ENCODE measurements at places on chromosomes 5 and 9.

GRCh38 chr5:180785121-180785781 lies 17.4 kb downstream of the MGAT1 start:
- no peak for DNase-seq

- no peak for DNase-seq
Measured at GRCh38 chr5:18220631-18221030, 586.4 kb downstream of the TAF11L14 start.

DNA sequence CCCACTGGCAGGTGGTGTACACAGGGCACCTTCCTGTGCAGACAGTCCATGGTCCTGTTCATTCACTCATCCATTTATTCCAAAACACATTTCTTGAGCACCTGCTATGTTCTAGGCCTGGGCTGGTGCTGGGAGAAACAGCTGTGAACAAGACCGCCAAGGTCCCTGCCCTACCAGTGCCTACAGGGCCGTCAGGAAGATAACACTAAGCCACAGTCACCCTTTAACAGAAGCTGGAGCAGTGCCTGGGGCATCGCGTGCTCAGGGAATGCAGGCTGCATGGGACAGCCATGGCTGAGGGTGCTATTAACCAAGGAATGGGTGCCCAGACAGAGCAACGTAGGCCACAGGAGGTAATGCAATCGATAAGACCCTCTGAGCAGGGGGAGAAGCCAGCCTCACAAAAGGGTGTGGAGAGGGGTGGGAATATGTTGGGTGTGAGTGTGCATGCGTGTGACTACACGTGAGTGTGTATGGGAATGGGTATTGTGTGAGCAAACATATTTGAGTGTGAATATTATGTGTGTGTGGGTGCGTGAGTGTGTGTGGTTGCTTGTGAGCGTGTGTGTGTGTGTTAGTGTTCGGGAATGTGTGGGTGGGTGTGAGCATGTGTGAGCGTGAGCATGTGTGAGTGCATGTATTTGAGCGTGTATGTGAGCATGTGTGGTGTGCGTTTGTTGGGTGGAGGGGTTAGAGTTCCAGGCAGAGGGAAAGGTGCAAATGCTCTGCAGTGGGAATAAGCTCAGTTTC lies 19.1 kb downstream of the DUSP1 start:
- DNase-seq: no peak

- peak; percentile 17 for DNase-seq
Measured at GRCh38 chr9:105245029-105245890, 809 bp downstream of the SLC44A1 start.

- no peak for DNase-seq
Measured at GRCh38 chr9:133506653-133507038, 18.1 kb downstream of the MYMK start.

- DNase-seq: no peak
Measured at GRCh38 chr5:88092358-88092757, 176.3 kb downstream of the TMEM161B start.

DNA sequence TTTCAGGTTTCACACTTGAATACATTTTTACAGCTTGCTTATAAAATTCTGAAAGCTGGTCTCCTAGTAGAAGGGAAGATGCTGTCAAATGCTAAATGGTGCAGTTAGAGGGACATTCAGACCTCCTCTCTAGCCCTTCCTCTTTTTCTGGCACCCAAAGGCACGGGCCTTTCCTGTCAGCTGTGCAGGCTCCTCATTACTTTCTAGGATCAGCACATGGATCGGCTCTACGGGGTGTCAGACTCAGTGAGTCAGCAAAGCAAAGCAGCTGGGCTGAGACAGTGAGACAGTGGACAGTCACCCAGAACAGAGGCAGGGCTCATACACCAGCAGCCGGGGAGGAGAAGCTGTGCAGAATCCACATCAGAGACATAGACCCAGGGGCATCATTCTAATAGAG lies 80.0 kb upstream of the TNC start:
- DNase-seq: no peak

DNA sequence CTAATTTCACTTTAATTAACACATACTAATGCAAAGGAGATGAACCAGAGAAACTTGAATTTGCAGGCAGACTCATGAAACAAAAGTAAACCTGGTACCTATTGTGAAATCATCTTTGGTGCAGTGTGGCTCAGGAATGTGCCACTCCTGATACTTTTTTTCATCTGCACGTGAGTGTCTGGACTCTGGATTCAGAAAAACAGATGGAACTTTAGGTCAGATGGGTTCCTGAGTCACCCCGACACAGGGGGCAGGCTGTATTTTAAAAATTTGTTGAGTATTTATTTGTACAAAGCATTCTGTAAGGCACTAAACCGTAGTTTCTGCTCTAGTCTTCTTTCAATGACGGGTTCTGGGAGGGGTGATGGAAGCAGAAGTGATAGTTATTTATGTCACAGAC lies 52.2 kb upstream of the TUT7 start:
- no peak for DNase-seq

DNA sequence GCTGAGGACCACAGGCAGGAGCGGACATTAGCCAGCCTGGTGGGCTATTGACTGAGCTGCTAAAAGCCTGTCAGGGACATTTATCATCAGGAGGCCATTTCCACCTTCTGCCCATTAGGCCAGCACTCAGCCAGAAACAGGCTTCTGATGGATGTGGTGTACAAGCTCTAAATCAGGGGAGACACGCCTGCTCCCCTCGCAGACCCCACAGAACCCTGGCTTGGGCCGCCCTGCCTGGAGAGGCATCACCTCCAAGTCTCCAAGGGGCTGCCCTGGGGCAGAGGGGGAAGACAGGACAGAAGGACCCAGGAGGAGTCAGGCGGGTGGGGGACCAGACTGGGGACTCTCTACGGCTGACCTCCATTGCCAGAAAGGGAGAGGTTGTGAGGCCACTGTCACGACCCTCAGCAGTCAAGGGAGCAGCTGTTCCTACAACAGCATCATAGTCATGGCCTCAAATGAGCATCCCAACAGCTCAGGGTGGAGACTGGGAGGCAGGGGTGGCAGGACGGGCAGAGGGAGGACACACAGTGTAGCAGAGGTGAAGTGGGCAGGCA lies 24.0 kb upstream of the TRIM14 start:
- DNase-seq: no peak

DNA sequence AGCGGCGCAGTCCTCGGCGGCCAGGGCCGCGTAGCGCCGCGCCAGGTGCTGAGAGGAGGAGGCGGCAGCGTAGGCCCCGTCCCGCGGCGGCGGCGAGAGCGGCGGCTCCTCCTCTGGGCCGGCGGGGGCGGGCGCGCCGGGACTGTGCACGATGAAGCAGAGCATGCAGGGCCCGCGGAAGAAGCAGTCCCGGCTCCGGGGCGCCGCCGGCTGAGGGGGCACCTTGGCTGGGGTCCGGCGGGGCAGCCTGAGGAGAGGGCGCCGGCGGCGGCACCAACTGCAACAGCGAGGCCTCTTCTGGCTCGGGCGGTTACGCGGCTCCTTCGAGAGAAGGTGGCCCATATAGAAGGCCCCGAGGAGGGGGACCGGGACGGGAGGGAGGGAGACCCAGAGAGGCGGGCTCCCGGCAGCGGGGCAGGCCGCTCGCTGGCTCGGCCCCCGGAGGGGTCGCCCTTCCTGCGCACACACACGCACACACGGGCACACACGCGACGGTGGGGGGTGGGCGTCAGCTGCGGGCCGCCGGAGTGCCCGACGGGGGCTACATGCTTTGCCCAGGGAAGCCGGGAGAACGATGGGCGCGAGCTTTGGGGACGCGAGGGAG lies 446 bp downstream of the FBXL17 start:
- DNase-seq: peak; percentile 64

DNA sequence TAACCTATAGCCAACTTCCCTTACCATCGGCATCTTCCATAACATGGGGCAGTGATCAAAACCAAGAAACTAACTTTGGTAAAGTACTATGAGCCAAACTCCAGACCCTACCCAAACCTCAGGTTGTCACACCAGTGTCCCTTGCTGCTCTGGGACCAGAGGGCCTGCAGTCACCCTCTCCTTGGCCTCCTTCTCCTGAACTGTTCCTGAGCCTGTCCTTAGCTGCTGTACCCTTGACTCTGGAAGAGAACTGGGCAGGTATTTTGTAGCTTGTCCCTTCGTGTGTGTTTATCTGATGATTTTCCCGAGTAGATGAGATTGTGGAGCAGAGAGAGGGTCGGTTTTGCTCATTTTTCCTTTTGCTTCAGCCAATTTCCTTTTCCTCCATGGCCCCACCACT lies 240.4 kb downstream of the SYK start:
- no peak for DNase-seq

- peak; percentile 15 for DNase-seq
Measured at GRCh38 chr9:87678650-87679355, 47.1 kb upstream of the CTSL start.

DNA sequence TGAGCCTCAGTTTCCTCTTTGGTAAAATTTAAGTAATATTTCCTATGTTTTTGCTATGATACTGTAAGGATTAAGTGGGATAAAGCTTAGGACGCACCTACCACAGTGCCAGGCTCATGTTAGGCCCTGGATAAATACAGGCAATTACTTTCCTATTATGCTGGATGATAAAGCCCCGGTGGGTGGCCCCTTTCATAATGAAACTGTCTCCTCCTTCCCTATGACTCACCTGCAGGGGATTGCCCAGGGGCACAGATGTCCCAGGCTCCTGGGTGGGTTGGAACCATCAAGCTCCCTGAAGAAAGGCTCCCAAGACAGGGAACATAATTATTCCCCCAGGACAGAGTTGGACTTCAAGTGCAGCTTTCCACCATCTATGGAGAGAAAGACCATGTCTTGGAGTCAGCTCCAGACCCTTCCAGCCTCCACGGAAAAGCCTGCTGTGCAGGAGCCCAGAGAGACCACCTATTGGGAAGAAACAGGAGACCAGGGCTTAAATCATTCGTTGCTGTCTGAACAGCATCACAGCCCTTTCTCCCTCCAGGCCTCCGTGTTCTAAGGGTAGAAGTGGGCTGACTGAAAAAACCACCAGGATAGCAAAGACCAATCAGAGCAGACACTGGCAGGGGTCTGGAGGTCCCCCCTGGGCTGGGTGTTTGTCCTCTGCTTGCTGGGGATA lies 43.2 kb upstream of the FOXE1 start:
- DNase-seq: no peak

Data from activated CD4-positive, alpha-beta T cell treated with anti-CD3 and anti-CD28 coated beads, Interleukin-2, Interleukin-4, amounts not matched to agents 100 ng/mL and 50 ng/mL, durations not matched to agents 16 hours and 8 hours (primary cell).